GM12864 (cell line): ENCODE measurements at places on chromosomes 6 and 20.

GRCh38 chr6:32982084-32982701, 13.8 kb downstream of the BRD2 start:
- no peak for DNase-seq

DNA sequence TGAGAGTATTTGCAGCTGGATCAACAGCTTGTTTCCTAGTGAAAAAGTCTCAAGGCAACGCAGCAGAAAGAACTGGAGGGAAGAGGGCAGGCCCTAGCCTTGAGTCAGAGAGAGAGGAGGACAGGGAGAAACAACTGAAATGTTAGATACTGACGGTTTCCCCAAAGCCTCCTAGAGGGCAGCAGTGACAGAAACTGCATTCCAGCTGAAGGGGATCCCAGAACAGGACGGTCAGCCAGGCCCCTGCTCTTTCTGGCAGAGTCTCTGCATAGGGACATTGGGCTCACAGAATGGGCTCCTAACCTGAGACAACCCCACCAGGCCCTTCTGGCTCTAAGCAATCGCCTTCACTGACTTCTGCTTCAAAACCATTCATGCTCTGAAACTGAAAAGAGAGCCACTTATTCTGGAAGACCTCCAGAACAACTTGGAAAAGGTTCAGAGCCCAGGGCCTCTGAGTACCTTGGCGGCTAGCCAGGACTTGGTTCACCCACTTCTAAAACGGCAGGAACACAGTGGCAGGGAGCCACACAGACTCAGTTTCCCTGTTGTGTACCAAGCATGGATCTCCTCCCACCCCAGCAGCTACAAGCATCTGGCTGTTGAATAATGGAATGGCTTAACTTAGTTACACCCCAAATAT, 72.9 kb downstream of the PSMB1 start:
- DNase-seq, result no peak

- no peak for DNase-seq
These were observed 15.5 kb downstream of the TMEM151B start for GRCh38 chr6:44285552-44286284.

DNA sequence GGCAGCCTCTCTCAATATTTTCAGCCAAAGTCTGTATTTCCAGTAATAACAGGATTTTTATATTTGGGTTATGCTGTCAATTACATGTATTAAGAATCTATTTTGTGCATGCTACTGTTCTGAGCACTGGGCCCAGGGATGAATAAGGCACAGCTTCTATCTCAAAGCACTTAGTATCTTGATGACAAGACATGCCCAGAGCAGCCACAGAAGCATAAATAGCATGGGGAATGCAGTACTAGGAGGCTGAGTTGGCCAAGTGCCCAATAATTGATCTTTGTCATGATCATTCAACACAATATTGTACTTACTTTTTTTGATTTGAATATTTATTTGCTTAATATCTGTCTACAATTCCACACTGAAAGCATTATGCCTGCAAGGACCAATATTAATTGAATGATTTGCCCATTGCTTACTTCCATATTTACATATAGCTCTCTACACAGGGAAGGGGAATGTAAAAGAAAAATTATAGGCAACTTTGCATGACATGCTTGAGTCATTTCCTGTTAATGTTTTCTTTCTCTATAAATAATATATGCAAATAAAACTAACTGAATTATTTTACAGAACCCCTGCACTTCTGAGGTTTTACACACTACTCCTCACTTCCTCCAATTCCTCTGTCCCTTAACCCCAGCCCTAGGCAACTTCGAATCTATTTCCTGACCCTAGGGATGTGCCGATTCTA, 298.9 kb upstream of the BMP2 start:
- DNase-seq, result no peak

- no peak for DNase-seq
These were observed 481.8 kb downstream of the TFAP2B start for GRCh38 chr6:51300510-51300909.
